ENCODE measurements at places on chromosomes 5 and 9.

DNA sequence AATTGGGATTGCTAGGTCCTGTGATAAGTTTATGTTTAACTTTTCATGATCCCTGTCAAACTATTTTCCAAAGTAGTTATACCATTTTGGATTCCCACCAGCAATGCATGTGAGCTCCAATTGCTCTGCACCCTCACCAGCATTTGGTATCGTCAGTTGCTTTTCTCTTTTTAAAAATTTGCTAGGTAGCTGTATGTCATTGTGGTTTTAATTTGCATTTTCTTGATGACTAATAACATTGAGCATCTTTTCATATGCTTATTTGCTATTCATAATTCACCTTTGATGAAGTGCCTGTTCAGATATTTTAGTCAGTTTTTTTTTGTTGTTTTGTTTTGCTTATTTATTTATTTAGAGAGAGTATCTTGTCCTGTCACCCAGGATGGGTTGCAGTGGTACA is 12.5 kb downstream of the TAF1L start:
- no peak overlapping the region for H3K27ac ChIP-seq
- no peak overlapping the region for H3K4me3 ChIP-seq
- no peak for DNase-seq
- H3K36me3 ChIP-seq = no peaks in the 10 kb centered on the region

DNA sequence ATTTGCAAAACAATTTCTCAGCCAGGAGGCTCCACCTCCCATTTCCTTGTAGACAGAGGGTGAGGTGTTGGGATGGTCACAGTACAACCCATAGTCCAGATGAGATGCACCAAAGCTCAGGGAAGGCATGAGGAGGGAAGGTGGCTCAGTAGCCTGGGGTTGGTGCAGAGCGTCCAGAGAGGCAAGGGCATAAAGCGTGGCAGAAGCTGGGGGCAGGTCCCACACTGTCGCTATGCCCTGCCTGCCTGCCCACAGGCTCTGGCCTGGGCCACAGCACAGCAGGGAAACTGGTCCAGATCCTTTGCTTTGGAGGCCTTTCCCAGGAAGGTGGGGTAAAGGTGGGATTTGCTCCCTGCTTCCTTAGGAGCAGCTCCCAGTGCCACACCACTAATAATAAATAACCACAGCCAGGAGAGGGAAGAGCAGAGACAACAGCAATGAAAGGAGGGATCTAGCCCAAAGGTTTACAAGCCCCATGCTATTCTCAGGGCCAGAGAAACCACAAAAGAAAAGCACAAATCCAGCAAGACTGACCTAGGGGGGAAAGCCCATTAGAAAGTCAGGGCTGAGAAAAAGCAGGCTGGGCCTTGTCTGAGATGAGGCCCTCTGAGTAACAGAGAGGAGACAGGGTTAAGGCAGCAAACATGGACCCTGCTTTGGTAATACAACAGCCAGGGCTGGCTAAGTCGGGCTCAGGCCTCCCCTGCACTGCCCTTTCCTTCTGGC is 27.2 kb downstream of the PCDHGC5 start:
- no peak overlapping the region for H3K27ac ChIP-seq
- DNase-seq = no peak
- H3K4me3 ChIP-seq = no peak overlapping the region
- H3K27me3 ChIP-seq = no peaks in the 10 kb centered on the region
- no peaks in the 10 kb centered on the region for H3K36me3 ChIP-seq

- H3K4me3 ChIP-seq = no peak overlapping the region
- H3K27ac ChIP-seq = no peak overlapping the region
- DNase-seq = no peak
- H3K36me3 ChIP-seq = no peaks in the 10 kb centered on the region
Observed at GRCh38 chr9:104412238-104412637, 91.8 kb upstream of the OR13F1 start.

DNA sequence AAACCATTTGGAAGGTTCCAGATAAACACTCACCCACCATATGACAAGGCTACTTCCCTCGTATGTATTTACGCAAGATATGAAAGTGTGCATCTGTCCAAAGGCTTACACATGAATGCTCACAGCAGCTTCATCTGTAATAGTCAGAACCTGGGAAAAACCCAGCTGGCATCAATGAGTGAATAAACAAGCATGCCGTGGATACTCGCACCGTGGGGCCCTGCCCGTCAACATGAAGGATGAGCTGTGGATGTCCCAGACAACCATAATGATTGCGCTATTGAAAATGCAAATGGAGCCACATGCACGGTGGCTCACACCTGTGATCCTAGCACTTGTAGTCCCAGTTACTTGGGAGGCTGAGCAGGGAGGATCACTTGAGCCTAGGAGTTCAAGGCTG is 60.6 kb upstream of the FCN1 start:
- no peaks in the 10 kb centered on the region for H3K36me3 ChIP-seq
- H3K27ac ChIP-seq = no peak overlapping the region
- DNase-seq = no peak
- H3K27me3 ChIP-seq = no peaks in the 10 kb centered on the region

DNA sequence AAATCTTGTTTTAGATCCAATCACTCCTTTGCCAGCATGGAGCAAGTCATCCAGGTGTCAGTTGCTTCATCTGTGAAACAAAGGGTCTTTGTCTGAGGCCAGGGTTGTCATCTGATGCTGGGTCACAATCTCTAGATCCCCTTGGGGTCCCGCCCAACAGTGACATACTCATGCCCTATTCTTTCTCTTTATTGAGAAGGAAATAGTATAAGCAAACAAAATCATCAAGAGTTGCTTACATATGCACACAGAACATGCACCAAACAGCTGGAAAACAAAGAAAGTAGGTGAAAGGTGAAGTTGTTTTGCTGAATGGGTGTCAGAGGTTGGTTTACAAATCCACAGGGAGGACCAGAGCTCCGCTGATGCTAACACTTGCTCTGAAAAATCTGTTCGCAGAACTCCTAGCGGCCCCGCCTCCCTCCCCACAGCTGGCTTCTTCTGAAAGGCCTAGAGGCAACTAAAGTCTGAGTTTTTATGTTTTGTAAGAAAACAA is 106.1 kb upstream of the SLC44A1 start:
- no peak overlapping the region for H3K27ac ChIP-seq
- peaks cover 4% of the 10 kb centered on the region for H3K4me1 ChIP-seq
- no peak overlapping the region for H3K4me3 ChIP-seq
- peak; percentile 72 for DNase-seq

DNA sequence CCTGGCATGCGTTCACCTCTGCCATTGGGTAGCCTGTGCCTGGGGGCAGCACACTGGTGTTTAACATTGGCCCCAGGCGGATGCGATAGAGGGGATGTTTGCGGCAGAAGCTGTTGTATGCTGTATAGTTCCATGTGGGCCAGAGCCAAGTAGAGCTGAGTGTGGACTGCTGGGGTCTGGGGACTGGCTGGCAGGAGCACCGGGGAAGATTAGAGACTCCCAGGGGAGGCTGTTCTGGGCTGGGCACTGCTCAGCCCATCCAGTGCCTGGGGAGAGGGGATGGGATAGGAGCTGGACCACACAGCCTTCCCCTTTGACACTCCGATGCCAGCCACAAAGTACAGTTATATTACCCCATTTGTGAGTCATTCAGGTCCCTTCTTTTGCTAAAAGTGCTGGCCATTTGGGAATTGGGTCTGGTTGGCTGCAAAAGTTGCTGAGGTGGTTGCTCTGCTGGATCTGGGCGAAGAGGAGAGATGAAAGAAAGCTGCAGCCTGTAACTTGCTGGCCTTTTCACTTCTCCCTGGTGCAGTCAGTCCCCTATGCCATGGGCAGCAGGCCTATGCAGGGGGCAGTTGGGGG is 73.8 kb downstream of the RGS3 start:
- H3K27ac ChIP-seq = no peak overlapping the region
- no peak overlapping the region for H3K4me3 ChIP-seq
- H3K4me1 ChIP-seq = peaks cover 14% of the 10 kb centered on the region
- no peak for DNase-seq
- H3K27me3 ChIP-seq = no peaks in the 10 kb centered on the region

GRCh38 chr9:87665505-87665904 is 60.4 kb upstream of the CTSL start:
- H3K27me3 ChIP-seq = no peaks in the 10 kb centered on the region
- H3K27ac ChIP-seq = no peak overlapping the region
- DNase-seq = no peak
- H3K4me1 ChIP-seq = peaks cover 3% of the 10 kb centered on the region
- H3K4me3 ChIP-seq = no peak overlapping the region
- no peaks in the 10 kb centered on the region for H3K36me3 ChIP-seq

- no peaks in the 10 kb centered on the region for H3K27me3 ChIP-seq
- no peak overlapping the region for H3K27ac ChIP-seq
- no peak overlapping the region for H3K4me3 ChIP-seq
- no peaks in the 10 kb centered on the region for H3K36me3 ChIP-seq
- DNase-seq = no peak
Observed at GRCh38 chr9:111163716-111164389, 125.6 kb upstream of the LPAR1 start.

GRCh38 chr5:58922461-58923171 is 339.7 kb downstream of the RAB3C start:
- H3K27ac ChIP-seq = no peak overlapping the region
- no peaks in the 10 kb centered on the region for H3K4me1 ChIP-seq

- no peaks in the 10 kb centered on the region for H3K4me1 ChIP-seq
- no peak overlapping the region for H3K4me3 ChIP-seq
- no peak overlapping the region for H3K27ac ChIP-seq
- no peaks in the 10 kb centered on the region for H3K27me3 ChIP-seq
- DNase-seq = no peak
- no peaks in the 10 kb centered on the region for H3K36me3 ChIP-seq
Observed at GRCh38 chr5:66213533-66213932, 69.4 kb downstream of the SREK1 start.

GRCh38 chr9:136689108-136689460 is 1.8 kb upstream of the AGPAT2 start:
- no peaks in the 10 kb centered on the region for H3K36me3 ChIP-seq
- H3K27me3 ChIP-seq = no peaks in the 10 kb centered on the region
- DNase-seq = peak; percentile 32
- H3K27ac ChIP-seq = no peak overlapping the region
- no peak overlapping the region for H3K4me3 ChIP-seq

- no peaks in the 10 kb centered on the region for H3K4me1 ChIP-seq
- H3K27me3 ChIP-seq = no peaks in the 10 kb centered on the region
- no peak for DNase-seq
- no peak overlapping the region for H3K27ac ChIP-seq
Observed at GRCh38 chr9:69834056-69834455, 13.4 kb downstream of the CFAP95 start.

- H3K36me3 ChIP-seq = no peaks in the 10 kb centered on the region
- H3K27me3 ChIP-seq = no peaks in the 10 kb centered on the region
- DNase-seq = peak; percentile 86
- no peak overlapping the region for H3K27ac ChIP-seq
- peak overlapping the region; percentile 53 for H3K4me3 ChIP-seq
Observed at GRCh38 chr5:14011089-14012020, 66.9 kb upstream of the DNAH5 start.

- H3K36me3 ChIP-seq = no peaks in the 10 kb centered on the region
- DNase-seq = no peak
- H3K27ac ChIP-seq = no peak overlapping the region
- no peaks in the 10 kb centered on the region for H3K4me1 ChIP-seq
- no peak overlapping the region for H3K4me3 ChIP-seq
Observed at GRCh38 chr5:128674837-128675446, 136.9 kb upstream of the FBN2 start.

DNA sequence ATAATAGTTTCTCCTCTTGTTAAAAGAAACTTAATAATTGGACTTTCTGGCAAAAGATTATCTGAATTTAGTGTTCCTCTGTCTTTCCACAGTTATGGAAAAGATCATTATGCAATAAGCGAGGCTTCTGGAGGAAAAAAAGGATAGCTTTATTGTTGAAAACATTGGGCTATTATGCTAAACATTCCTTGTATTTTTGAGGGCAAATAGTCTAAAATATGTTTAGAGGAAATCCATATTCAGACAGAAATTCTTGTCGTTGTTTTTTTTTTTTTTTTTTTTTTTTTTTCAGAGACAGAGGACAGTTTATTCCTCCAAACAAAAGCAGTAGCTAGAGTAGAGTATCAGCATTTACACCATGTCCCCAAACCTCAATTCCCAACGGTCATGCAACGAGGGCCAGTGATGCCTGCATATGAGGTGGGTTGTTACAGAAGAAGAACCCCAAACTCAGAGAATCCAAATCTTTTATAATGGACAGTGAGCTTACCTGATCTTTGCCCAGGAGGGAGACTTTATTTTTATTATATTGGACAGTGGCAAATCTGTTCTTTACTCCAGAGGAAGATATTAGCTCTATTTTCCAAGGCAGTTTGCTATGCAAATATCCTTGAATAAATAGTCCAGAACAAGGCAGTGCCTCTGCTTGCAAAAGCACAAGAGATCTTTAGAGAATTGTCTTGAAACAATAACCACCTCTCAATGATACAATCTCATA is 48.4 kb upstream of the CDK5RAP2 start:
- H3K4me1 ChIP-seq = peaks cover 5% of the 10 kb centered on the region
- no peaks in the 10 kb centered on the region for H3K36me3 ChIP-seq
- H3K27ac ChIP-seq = no peak overlapping the region
- H3K4me3 ChIP-seq = no peak overlapping the region
- no peaks in the 10 kb centered on the region for H3K27me3 ChIP-seq
- no peak for DNase-seq

DNA sequence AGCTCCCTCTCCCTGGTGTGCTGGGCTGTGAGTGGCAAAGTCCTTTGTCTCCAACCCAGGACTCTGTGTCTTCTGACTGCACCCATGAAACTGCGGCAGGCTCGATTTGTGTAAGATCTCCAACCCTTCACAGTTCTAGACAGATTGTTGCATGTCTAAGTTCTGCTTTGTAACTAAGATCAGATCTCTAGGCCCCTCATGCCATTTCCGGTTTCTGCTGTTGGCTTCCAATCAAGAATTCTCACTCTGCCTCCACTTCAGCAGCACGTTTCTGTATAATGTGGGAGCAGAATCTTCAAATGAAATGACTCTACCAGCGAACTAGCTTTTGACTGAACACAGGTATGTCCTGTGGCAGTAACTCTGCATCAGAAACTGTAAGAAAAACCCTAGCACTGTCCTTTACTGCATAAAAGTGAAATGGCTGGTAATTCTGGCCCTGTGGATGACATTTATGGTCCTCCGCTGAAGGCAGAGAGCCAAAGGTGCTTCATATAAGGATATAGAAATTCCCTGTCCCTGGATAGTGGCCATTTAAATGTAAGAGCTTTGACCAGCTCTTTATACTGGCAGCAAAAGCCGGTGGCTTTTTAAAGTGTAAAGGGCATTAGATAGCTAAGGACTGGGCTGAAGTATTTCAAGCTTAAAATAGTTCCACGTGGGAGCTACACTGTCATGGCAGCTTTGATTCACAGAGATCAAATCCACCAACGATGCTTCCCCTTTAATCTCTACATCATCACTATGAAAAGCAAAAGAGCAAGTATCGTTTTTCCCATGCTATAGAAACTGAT is 319.0 kb upstream of the CDH6 start:
- no peaks in the 10 kb centered on the region for H3K27me3 ChIP-seq
- no peak overlapping the region for H3K27ac ChIP-seq
- no peak overlapping the region for H3K4me3 ChIP-seq
- H3K36me3 ChIP-seq = no peaks in the 10 kb centered on the region

GRCh38 chr9:114371343-114371944 is 16.3 kb downstream of the AKNA start:
- H3K36me3 ChIP-seq = no peaks in the 10 kb centered on the region
- DNase-seq = no peak
- no peak overlapping the region for H3K4me3 ChIP-seq
- H3K27me3 ChIP-seq = no peaks in the 10 kb centered on the region
